CD8-positive, alpha-beta memory T cell (primary cell): ENCODE measurements at places on chromosomes 2 and 18.

DNA sequence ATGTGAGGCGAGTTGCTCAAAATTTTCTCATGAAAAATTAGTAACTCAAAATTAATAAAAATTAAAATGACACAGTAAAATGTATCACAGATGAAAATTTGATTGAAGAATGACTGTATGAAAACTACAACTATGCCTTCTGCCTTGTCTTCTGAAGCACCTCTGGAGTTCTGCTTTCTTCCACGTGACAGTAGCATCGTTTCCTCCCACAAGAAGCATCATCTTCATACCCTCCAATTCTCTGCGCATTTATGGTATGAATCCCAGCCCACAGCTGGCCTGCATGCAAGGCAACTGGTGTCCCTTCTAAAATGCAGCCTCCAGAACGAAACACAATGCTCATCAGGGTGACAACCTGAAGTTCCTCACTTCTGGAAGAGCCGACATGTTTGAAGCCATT lies 189.9 kb downstream of the MYO1B start:
- DNase-seq, result no peak

DNA sequence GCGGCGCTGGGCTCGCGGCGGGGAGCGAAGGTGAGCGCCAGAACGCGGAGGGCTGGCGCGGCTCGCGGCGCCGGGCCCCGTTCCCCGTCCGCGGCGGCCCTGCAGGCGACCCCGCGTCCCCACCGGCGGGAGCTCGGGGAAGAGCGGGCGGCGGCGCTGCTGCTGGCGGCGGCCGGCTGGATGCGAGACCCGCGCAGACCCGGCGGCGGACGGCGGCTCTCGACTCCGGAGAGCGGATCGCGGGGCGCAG lies 213 bp downstream of the DOK6 start:
- DNase-seq, result no peak

GRCh38 chr2:63743170-63743981 lies 98.3 kb upstream of the UGP2 start:
- no peak for DNase-seq

- DNase-seq, result no peak
Measured at GRCh38 chr2:25711675-25712354, 38.4 kb upstream of the DTNB start.

DNA sequence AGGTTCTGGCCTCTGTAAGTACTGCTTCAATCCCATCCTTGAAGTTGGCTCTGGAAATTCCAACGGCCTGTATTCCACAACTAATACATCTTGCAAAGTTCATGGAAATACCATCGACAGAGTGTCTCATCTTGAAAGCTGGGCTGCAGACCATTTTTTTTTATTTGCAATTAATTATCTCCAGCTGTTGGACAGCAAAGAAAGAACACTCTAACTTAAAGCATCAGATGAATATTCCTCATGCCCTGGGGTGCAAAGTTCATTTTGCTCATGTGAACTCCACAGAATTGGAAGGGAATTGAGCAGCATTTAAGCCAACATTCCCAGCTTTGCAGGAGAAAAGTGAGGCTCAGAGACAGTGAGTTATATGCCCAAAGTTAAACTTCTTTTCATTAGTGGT lies 96.5 kb upstream of the PIEZO2 start:
- no peak for DNase-seq

- peak; percentile 84 for DNase-seq
Measured at GRCh38 chr18:812376-813171, 532 bp upstream of the YES1 start.

- DNase-seq, result no peak
Measured at GRCh38 chr2:117771969-117772630, 42.4 kb upstream of the DDX18 start.

DNA sequence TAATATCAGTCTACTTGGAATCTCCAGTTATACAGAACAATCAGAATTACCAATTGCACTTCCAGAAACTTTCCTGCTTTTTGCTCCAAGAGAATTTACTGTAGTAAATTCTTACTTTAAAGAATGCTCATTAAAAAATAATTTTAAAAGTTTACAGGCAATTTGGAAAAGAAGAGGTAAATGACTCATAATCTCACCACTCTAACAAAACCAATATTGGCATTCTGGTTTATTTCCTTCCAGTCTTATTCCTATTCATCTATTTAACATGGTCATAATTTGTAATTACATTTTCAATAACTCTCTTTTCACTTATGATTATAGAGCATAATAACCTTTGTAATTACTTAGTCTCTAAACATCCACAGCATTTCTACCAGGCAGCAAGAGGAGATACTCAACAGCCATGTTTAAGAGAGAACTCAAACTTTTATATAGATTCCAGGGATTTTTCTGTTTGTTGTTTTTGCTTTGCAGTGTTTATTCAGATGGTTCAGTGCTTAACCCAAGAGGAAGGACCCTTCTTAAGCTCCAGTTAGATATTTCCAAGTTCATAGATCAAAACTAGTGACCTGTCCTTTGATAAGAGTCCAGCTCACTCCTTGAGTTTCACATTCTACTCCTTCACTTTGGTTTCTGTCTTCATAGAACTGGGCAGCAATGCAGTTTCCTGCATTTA lies 464.7 kb downstream of the TXNL1 start:
- no peak for DNase-seq

DNA sequence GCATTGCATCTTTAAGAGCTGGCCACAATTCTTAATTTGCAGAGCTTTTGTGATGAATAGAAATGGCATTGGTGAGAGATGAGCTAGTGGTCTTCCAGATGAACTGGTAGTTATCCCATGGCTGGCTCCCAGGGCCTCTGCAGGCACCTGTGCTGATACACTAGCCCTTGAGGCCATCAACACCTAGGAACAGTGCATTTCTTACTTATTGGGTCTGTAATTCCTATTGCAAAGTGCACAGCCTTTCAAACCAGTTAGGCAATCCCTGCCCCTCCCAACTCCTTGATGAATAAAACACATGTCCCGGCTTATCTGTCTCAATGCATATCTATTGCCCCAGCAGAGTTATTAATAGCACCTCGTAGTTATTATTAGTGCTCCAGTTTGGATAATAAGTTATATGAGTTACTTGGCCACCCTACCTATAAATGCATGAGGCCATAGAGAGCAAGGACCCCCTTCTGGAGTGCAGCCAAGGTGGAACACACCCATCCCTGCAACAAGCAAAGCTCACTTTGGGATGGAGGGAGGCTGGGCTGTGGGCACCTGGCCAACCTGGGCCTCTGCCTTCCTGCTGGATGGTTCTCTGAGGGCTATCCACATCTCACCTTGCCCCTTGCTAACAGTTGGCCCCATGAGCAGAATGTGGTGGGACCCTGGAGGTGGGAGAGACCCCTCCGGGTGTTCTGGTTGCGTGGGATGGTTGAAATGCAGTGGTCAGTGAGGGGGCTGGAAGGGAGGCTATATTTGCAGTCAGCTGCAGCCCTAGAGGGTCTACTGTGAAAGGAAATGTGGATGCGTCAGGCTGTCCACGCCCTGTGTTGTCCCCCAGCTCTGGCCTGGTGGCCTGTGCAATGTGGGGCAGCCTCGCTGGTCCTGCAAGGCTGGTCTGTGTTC lies 455.9 kb upstream of the HS6ST1 start:
- no peak for DNase-seq

DNA sequence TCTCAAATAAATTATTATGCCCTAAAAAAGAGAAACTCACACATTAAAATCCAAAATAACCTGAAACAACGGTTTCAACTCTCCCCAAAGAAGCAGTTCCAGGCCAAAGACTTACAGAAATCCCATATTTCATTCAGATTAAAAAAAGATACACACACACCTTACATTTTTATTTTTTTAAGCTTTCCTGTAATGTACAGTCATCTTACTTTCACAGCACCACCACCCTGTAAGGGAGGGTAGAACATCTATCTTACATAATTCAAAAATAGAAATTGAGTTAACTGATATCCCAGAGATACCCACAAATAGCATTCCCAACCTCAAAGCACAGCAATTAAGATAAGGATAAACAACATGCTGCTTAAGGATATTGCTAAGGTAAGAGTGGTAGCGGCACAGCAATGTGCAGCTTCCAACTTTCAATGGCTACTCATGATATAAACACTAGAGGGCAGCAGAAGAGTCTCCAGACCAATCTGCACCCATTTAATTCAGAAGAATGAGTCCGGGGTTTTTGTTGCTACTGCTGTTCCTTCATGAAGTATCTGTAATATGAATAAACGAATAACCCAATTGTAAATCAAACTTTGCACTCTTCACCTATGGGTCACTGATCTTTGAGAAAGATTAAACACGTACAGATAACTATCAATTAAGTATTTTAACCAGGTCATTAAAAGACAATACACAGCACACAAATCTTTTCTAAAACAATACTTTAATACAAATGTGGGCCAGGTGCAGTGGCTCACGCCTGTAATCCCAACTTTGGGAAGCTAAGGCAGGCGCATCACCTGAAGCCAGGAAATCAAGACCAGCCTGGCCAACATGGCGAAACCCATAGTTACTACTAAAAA lies 11.3 kb downstream of the GFPT1 start:
- no peak for DNase-seq

DNA sequence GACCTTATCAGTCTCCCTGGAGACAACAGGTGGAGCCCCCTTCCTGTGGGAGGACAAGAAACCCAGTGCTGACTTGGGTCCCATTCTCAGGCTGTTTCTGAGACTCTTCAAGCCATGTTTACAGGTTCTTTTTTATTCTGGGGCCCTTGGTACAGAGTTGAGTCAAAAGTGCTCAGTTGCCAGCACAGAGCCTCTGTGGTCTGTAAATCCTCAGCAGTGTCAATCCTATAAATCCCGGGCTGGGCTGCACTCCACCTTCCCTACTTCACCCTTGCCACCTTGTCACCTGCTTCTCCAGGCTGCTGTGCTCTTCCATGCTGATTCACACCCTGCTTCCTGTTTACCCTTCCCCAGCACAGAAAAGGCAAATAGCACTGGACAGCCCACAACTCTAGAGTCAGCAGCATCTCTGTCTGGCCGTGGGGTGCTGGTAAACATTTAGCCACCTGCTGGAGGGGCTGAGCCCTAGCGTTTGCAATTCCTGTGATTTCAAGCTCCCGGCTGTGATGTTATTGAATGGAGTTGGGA lies 74.7 kb downstream of the TNFRSF11A start:
- DNase-seq, result no peak

DNA sequence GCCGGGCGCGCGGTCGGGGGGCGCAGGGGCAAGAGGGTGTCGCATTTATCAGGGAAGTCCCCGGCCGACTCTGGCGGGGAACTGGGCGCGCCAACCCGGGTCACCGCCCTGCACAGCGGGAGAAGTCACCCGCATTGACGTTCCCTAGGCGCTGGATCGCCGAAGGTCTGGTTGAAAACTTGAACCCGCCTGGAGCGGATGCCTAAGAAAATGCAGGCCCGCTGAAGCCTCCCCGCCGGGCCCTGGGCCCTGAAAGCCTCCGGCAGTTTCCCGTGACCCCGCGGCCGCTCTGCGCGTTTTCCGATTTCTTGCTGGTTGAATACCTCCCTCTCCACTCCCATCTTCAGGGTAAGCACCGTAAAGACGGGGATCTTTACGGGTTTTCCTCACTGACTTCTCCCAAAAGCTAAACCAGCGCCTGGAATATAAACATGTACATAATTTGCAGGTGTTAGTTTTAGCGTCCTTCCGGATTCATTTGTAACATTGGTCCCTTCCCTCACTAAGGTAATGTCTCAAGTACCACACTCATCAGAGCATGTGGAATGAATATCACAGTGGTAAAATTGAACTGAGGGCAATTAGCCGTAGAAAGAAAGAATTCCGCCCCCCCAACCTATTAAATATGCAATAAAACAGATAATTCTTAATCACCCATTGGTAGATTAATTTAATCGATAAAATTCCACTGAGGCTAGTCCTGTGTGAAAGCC lies 675 bp upstream of the SPIRE1 start:
- DNase-seq, result no peak
